ENCODE measurements at places on chromosomes 12 and 14.
A peak's percentile ranks its signal among the peaks of the same experiment; 100 is the strongest.

GRCh38 chr14:58783792-58784511 lies 146.2 kb downstream of the DACT1 start:
- no peak for DNase-seq

DNA sequence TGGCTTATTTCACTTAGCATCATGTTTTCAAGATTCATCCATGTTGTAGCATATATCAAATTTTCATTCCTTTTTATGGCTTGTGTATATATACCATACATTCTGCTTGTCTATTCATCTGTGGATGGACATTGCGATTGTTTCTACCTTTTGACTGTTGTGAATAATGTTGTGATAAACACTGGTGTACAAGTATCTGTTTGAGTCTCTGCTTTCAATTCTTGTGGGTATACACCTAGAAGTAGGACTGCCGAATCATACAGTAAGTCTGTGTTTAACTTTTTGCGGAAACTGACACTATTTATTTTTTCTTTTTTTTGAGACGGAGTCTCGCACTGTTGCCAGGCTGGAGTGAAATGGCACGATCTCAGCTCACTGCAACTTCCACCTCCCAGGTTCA lies 19.6 kb upstream of the RPS6KA5 start:
- DNase-seq = no peak

DNA sequence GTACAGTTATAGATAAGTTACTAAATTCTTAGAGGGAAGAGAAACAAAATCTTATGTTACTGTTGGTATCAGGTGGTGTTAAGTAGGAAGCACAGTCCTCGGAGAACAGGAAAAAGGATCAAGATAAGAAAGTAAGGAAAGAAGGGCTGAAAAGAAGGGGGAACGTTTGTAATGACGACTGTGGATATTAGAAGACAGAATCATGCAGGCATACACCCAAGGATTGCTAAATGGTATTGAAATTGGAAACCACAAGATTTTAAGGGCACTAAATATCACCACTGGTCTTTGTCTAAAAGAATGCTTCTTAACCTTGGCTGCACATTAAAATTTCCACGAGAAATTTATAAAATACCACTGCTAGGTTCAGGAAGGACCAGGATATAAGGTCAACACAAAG lies 34.1 kb upstream of the ERGIC2 start:
- DNase-seq = no peak

DNA sequence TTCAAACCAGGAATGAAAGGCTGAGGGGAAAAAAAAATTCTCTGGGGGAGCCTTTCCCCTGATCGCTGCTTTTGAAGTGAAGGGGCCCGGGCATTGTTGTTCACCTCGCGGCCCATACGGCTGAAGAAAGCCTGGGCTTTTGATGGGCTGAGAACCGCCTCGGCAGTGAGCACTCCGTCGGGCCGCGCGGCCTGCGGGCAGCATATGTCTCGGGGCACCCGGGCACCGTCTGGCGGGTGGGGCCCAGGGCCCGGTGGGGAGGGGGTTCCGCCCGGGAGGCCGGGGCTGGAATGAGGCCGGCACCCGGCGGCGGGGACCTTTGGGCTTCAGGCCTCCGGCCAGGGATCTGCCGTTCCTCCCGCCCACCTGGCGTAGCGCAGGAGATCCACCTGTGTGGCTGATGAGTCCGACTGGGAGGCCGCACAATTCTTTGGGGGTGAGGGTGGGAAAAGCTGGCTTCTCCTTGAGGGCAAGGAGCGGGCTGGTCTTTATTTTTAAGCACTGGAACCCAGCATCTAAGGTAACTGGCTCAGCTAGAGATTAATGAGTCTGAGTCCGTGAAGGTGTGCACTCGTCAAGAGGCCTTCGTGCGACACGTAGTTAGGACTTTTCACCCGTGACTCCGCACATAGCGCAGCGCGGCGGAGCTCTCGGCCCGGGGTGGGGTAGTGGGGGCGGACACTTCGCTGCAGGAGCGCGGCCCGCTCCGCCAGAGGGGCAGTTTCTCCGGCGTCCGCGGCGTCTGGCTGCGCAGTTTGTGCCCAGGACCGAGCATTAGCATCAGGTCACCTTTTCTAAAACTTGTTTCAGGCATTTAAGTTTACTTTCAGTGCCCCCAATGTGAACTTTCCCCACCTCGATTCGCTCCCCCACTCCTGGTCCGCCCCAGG lies 10.6 kb downstream of the FOXA1 start:
- DNase-seq = peak; percentile 41

- DNase-seq = no peak
Measured at GRCh38 chr12:92765871-92766270, 63.1 kb downstream of the PLEKHG7 start.

- no peak for DNase-seq
Measured at GRCh38 chr12:116977465-116978380, 67.0 kb downstream of the FBXW8 start.

GRCh38 chr14:33764876-33765650 lies 185.8 kb downstream of the EGLN3 start:
- no peak for DNase-seq

GRCh38 chr14:30252783-30253674 lies 305.9 kb upstream of the G2E3 start:
- DNase-seq = no peak

DNA sequence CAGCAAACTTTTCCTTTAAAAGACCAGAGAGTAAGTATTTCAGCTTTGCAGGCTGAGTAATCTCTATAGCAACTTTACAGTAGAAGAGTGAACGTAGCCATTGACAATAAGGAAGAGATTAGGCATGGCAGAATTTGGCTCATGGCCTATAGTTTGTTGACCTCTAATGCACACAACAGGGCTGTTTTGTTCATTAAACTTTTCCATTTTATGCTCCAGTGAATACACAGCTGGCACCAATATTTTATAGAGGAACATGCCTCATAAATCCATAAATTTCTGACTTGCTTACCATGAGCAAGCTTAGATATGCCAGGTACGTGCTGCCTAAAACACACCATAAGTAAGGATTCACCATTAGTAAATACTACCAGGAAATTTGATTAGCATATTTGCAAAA lies 609.0 kb upstream of the STXBP6 start:
- DNase-seq = no peak

DNA sequence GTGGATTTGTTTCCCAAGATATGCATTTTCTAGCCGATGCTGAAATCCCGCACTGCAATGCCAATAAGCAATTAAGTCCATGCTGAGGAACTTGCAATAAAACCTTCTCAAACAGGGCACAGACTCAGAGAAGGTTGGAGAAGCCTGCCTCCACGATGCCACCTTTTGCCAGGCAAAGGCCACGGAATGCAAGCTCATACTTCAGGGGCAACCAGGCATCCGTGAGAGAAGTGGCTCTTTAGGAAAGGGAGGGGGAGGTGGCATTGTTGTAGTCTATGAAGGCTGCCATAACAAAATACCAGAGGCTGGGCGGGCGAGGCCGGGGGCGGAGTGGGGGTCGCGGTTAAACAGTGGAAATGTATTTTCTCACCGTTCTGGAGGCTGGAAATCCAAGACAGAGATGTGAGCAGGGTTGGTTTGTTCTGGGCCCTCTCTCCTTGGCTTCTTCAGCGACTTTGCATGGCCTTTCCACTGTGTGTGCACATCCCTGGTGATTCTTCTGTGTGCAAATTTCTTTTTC lies 689.5 kb downstream of the VRK1 start:
- DNase-seq = no peak

- no peak for DNase-seq
Measured at GRCh38 chr14:102227184-102227964, 77.6 kb downstream of the MOK start.

DNA sequence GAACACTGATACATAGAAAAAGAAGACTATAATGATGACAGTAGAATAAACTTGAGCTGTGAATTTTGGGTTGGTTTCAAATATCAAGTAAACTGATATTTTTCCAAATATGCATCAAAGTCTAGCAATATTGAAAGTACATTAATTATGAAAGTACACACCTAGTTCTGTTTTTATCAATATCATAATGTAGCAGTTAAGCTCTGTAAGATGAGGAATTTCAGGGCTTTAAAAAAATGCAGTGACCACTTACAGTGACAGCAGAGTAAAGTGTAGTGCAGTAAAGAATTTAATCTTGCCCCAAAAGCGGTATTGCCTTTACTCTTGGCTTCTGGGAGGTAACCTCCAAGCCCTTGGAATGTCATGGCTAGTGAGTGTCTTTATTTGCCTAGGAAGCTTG lies 102.9 kb upstream of the ABCD2 start:
- DNase-seq = no peak
